Ascending aorta (tissue), 2 donors: ENCODE measurements at places on chromosomes 7 and 10.

DNA sequence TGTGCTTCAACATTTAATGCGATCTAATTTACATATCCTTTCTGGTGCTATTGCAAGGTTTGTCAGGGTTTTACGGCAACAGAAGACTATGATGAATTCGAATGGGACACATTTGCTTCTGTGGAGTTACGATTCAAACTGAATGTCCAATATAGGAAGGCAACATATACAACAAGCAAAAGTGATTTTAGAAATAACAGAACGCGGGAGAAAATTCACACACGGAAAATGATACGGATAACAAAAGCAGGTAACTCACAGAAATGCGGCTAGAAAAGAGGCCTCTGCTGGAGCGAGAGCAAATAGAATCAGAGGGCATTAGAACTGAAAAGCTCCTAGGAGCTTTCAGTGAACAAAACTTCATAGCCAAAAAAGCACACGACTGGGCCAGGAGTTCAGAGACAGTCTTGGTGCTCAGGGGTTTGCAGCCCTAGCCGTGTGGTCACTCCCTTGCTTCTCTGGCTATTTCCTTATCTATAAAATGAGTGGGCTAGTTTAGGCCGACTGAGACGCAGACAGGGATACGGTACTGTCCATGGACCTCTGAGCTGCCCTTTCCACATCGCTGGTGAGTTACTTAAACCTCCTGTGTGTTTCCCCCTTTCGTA is 557 bp upstream of the TAX1BP1 start:
- DNase-seq = peak; percentile 67

DNA sequence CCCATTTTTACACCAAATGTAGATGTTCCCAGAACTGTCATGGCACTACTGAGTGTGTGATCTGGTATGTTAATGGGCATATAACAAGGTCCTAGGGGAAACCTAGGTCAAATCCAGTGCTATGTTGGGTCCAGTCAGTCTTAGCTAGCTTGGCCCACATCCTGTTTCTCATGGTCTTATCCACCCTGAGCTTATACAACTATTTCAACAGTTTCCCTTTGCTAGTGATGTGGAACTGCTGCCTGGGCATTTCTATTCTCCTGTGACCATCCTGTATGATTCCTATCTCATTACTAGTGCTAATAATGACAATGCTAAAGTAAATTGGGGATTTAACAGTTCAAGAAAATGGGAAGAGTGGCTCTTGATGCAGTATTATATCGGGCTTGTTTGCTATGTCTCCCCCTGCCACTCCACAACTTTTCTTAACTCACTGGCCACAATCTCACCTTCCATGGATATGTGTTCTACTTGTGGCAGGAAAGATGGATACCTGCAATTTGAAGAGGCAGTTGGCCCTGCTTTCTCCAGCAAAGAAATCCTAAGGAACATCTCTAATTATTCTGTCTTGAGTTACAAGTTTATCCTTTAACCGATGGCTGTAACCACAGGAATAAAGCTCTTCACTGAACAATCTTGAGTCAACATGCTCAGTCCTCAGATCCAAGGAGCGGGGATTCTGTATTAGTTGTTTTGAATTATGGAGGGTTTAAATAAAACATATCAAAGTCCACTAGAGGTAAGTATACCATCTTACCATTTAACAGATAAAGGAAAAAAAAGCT is 707.8 kb downstream of the XPNPEP1 start:
- DNase-seq = no peak

- no peak for DNase-seq
Observed at GRCh38 chr10:70956029-70956759, 67.8 kb upstream of the PCBD1 start.

GRCh38 chr10:13789448-13789829 is 202.7 kb downstream of the PRPF18 start:
- no peak for DNase-seq

- no peak for DNase-seq
Observed at GRCh38 chr10:84765656-84766055, 437.3 kb downstream of the CCSER2 start.

GRCh38 chr10:97852277-97852676 is 2.6 kb downstream of the GOLGA7B start:
- DNase-seq = no peak

DNA sequence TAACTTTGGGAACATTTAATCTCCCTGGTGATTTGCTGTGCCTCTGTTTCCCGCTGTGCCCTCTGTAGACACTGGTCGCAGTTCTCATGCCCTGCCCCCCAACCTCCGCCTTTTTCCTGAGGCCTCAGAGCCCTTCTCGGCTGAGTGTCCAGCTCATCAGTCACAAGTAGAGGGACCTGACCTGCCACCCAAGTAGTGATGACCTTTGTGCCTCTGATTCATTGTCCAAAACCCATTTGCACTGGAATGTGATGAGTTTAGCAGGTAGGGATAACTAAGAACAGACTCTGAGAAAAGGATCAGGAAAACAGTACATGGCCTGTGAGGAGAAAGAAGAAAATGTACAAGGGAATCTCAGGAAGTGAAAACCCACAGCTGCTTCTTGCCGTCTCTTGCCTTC is 58.8 kb downstream of the LANCL2 start:
- DNase-seq = no peak

DNA sequence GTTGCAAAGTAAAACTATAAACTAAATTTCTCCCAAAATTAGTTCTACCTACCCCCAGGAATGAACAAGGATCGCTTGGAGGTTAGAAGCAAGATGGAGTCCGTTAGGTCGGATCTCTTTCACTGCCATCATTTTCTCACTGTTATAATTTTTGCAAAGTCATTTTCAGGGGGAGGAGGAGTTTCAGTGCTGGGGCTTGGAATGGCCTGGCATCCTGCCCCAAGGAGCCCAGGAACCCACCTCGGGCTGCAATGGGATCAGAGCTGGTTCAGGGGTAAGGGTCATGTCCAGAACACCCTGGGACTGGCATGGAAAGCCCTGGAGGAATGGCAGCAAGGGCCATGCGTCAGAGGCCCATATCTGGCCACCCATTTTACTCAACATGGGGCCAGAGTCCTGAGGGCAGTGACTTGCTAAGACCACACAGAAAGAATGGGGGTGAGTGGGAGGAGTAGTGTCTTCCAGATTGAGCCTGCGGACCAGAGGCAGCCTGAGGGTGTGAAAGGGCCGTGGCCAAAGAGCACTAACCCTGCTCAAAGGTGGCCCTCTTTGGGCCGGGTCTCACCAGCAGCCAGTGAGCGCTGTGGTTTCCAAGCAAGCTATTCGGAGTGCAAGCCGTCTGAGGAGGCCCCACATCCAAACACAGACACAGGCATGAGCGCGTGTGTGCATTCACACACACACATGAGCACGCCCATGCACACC is 31.8 kb downstream of the GPRIN2 start:
- peak; percentile 8 for DNase-seq

- no peak for DNase-seq
Observed at GRCh38 chr10:124481717-124482116, 20.1 kb downstream of the LHPP start.

- no peak for DNase-seq
Observed at GRCh38 chr10:89074120-89074519, 83.5 kb downstream of the FAS start.

GRCh38 chr7:128381161-128381821 is 19.8 kb upstream of the PRRT4 start:
- DNase-seq = no peak

DNA sequence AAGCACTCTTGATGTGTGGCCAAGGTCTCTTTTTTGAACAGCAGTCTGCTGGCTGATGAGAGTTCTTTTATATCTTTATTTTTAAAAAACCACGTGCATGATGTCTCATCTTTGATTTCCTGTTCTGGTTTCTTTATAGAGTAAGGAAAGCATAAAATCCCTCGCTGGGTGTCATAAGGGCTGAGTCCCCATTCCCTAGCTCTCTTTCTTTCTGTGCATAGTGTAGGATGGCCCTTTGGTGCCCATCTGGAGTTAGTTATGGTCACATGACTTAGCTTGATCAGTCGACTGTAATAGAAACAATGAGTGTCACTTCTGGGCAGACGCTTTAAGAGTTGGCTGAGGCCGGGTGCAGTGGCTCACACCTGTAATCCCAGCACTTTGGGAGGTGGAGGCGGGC is 38.5 kb downstream of the GHRHR start:
- no peak for DNase-seq

GRCh38 chr10:123517426-123517825 is 148.7 kb upstream of the GPR26 start:
- no peak for DNase-seq

GRCh38 chr10:4984971-4985594 is 18.6 kb downstream of the AKR1C2 start:
- no peak for DNase-seq

DNA sequence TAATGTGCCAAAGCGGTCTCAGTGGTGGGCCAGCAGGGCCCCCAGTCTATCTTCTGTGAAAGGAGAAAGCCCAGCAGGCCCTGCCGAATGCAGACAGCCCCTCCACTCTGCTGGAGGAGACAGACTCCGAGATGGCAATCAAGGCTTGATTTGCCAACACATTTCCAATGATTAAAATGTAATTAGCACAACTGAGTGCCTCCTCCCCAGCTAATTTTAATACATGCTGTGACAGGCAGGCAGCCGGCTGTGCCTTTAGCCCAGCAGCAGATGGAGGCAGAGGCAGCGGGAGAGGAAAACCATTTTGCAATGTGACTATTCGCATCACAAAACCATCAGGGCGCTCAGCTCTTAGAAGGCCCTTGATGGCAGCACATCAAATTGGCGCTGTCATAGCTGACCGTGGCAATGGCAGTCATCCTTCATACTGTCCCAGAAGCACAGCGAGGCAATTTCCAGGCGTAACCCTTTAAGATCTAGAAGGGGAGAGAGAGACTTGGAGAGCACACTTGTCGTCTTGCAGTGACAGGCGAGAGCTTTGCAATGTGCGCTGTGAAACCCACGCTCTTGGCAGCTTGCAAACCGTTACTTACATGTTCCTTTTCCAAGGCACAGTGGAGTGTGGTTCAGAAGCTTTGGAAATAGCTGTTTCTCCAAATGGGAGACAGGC is 714.8 kb upstream of the GALNT17 start:
- no peak for DNase-seq

DNA sequence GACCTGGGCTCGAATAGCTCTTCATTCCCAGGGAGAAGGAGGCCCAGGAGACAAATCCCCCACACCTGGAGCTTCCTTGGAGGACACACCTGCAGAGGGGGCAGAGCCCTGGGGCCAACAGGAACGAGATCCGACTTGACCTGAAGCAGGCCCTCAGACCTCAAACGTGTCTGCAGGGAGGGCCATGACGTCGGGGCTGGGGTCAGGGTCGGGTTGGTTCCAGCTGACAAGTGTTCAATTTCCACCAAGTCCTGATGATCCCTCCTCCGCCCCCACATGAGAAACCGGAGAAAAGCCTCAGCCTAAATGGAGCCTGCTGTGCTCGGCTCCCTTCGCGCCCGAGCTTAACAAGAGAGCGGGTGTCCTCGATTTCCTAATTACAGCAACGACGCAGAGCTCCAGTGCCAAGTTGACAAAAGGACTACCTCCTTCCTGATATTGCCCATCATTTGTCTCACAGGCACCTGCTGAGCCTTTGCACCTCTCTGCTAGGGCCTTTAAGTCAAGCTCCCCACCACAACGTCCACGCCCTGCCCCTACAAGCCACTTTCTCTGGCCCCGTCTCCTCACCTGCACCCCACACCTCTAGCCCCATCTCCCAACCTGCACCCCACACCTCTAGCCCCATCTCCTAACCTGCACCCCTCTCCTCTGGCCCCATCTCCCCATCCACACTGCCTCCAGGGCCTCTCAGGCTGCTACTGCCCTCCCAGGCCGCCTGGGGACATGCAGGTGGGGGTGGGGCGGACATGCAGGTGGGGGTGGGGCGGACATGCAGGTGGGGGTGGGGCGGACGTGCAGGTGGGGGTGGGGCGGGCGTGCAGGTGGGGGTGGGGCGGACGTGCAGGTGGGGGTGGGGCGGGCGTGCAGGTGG is 519.4 kb downstream of the GLRX3 start:
- DNase-seq = no peak

GRCh38 chr7:72492461-72493065 is 80.4 kb upstream of the CALN1 start:
- DNase-seq = no peak

GRCh38 chr7:150755473-150756099 is 18.4 kb downstream of the GIMAP5 start:
- no peak for DNase-seq
